Activated naive CD8-positive, alpha-beta T cell treated with anti-CD3 and anti-CD28 coated beads, Interleukin-2, amount 50 U/mL, for 24 hours (primary cell): ENCODE measurements at places on chromosomes 12 and 14.

DNA sequence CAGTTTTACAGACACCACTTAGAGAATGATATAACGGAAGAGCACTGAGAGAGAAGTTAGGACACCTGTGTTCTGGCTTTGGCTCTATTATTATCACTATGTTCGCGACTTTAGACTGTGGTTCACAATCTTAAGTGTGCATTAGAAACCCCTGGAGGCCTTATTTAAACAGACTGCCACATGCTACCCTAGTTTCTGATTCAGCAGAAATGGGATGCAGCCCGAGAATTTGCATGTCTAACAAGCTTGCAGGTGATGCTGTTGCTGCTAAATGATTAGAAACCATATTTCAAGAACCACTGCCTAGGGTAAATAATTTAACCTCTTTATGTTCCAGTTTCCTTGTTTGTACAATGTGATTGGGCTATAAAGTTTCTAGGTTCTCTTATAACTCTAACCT, 3.6 kb upstream of the RAD51AP1 start:
- DNase-seq = no peak

DNA sequence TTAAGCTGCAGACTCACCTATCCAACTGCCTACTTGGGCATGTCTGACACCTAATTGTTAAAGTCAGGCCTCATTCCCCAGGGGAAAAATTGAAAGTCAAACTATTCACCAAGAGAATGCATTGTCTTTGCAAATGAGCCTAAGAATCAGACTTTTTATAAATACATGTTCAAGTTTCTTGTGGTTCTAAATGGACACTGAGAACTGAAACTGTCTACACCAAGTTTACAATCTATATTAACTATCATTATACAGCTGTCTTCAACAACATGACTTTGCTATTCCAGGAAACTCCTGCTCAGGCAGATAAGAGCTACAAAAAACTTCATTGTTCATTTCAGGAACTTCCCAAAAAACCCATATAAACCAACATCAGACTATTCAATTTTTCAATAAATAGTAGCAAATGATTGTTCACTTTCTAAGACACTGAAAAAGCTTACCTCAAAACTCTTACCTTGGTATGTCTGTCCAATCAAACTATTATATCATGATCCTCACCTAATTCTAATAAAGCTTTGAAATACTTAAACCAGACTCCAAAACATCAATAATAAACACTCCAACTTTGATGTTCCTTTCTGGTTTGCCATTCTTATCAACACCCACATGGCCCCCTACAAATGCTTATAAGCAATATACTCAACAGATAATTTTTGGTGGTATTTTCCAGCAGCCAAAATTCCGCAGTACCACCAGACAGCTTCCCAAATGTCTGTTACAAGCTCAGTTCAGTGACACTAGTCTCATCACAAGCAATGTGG, 24.2 kb downstream of the CDK17 start:
- DNase-seq = no peak

GRCh38 chr12:80701388-80701787, 6.0 kb upstream of the MYF6 start:
- DNase-seq = no peak

DNA sequence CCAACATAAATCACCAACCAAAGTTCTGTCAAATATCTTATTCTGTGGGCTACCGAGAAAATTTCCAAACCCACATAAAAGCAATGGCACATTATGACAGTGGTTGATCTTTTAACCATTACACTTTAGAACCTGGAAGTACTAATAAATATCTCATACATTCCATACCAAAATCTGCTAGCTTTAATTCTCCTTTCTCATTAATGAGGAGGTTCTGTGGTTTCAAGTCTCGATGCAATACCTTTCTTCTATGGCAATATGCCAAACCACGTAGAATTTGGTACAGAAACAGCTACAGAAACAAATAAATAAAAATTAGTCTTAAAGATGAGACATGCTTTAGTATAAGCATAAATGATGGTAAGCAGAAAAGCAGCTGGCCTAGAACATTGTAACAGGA, 100.7 kb downstream of the ELK3 start:
- no peak for DNase-seq

DNA sequence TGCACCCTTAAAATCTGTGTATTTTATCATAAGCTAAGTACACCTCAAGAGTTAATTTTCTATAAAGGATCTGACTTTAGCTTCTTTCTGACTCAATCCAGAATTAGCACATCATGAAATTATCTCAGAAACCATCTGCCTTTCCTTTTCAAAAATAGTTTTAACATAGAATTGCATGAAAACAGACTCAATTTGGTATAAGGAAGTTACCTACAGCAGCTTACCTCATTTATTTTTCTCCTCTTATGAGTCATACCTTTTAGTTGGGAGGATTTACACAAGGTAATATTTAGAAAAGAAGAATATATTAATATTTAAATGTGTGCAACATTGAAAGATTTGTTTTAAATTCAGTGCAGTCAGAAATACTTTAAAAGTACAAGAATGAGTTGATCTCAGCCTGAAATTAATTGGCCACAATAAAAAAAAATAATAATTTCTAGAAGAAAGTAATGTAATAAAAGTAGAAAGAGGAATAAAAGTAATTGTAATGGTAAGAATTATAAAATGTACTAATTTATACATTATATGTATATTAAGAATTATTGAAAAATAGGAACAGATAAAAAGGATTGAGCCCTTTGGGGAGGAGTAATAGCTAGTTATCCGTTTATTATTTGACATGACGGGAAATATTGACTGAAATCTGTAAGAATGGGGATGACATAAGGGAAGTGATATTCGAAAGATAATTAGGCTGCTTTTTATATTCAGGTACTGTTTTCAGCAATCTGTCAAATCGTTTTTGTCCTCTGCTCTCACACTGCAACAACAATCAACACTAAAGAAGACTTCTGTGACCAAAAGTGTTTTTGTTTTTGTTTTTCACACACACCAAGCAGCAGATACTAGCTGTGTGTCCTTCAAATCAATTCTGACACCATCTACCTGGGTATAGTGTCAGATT, 20.5 kb downstream of the ADAM21 start:
- DNase-seq = no peak

- no peak for DNase-seq
These were observed 129.9 kb upstream of the PRMT8 start for GRCh38 chr12:3361146-3361545.

- DNase-seq = no peak
These were observed 8.3 kb downstream of the OR10AD1 start for GRCh38 chr12:48194799-48195201.
